ENCODE measurements at places on chromosomes 16 and 17.
A peak's percentile ranks its signal among the peaks of the same experiment; 100 is the strongest.

DNA sequence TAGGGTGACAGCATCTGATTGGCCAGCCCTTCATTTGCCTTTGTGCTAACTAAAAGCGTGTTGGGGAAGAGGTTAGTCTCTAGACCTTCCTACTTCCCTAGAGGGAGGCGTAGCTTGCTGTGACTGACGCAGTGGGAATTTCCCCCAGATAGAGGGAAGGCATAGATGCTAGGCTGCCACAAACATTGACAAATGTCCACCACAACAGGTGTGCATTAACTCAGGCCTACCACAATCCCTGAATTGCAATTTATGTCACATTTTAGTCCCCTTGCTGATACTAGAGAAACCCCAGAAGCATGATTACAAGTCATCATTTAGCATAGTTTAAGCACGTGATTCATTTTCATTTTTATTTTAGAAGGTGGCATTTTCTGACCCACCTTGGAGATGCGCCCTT is 76.3 kb upstream of the WSB1 start:
- no peak for DNase-seq

GRCh38 chr17:30379303-30379902 is 676 bp downstream of the CPD start:
- peak; percentile 31 for DNase-seq

- no peak for DNase-seq
Measured at GRCh38 chr17:70100983-70101382, 26.0 kb downstream of the KCNJ16 start.

GRCh38 chr17:56373981-56374833 is 219.3 kb upstream of the NOG start:
- DNase-seq, result no peak

DNA sequence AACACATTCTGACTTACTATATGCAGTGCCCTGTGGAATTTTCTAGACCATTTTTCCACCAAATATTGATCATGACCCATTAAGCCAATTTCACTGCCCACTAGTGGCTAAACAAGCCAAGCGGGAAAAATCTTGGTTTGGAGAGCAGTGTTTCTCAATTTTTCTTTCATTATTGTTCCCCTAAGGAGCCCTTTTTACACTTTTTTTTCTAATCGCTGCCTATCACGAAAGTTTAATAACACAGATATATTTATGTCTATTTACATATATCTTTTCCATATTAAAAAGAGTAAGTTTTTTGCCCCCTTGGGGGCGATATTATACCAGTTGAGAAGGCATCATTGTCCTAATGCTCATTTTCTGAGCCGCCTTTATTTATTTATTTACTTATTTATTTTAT is 10.8 kb upstream of the TLCD3B start:
- no peak for DNase-seq

DNA sequence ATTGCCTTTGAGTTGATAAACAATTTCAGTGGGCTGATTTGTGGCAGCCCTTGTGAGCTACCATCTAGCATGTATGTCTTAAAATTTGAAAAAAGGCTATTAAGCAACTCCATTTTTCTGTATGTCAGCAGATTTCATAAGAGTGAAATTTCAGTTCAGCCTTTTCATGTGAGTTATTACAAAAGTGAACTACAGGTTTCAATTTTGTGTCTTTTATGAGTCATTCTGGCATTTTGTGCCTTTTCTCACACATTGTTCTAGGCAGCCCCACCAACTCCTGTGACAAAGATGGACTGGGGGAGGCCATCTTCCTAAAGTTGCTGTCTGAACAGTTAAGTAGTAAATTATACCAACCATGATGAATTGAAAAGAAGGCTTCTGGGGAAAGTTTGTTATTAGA is 52.1 kb downstream of the USP10 start:
- DNase-seq, result no peak

- DNase-seq, result no peak
Measured at GRCh38 chr17:32701871-32702270, 175.1 kb downstream of the MYO1D start.

DNA sequence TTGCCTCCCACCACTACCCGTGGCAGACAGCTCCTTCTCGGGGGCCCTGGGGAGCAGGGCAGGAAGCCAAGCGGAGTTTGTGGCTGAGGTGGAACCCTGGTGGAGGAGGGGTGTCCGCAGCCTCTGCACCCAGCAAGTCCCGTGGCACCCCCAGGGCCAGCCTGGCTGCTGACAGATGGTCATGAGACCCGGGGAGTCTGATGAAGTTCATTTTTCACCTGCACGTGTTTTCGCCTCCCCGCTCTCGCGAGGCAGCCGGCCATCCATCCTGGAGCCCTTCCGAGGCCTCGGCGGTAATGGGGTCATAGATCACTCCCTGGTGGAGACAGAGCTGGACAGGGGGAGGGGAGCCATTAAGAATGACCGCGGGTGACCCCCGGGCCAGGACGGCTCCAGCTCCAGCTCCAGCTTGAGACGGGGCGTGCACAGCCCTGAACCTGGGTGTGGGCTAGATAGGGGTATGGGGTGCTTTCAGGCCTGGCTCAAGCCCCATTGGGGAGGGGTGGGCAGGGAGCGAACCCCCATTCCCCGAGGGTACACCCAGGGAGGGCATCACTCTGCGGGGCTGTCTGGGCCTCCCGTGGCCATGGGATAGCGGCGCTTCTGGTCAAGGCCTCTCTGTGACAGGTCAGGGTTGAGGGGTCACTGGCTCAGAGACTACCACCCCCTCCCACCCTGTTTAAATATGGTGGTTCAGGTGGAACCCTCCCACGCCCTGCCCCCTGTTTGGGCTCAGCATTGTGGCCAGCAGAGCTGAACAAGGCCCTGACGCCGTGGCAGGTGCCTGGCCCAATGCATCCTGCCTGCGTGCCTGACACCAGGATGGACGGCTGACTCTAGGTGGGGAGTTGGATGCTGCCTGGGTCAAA is 227.4 kb upstream of the GSE1 start:
- DNase-seq, result no peak

DNA sequence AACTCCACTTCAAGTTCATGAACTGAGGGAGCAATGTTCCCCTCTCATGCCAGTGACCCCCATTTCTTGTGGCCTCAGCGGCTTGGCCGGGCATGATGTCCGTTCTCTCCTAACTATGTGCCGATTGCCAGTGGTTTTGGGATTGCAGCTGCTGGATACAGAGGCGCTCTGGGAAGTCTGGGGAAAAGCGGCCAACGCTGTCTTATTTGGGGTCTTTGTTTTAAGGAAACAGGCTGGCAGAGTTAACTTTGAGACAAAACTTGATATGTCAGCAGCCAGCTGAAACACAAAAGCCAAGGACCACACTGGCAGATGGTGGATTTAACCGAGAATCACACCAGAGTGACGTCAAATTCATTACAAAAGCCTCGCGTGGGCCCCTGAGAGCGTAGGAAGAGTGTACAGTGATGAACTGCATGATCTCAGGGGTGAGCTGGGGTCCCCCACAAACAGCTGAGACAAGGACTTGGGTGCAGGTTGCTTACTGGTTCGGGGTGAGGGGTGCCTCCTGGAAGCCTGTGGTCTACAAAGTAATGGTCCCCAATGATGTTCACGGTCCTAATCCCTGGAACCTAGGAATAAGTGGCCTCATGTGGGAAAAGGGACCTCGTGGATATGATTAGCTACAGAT is 180.4 kb downstream of the IRF8 start:
- no peak for DNase-seq

DNA sequence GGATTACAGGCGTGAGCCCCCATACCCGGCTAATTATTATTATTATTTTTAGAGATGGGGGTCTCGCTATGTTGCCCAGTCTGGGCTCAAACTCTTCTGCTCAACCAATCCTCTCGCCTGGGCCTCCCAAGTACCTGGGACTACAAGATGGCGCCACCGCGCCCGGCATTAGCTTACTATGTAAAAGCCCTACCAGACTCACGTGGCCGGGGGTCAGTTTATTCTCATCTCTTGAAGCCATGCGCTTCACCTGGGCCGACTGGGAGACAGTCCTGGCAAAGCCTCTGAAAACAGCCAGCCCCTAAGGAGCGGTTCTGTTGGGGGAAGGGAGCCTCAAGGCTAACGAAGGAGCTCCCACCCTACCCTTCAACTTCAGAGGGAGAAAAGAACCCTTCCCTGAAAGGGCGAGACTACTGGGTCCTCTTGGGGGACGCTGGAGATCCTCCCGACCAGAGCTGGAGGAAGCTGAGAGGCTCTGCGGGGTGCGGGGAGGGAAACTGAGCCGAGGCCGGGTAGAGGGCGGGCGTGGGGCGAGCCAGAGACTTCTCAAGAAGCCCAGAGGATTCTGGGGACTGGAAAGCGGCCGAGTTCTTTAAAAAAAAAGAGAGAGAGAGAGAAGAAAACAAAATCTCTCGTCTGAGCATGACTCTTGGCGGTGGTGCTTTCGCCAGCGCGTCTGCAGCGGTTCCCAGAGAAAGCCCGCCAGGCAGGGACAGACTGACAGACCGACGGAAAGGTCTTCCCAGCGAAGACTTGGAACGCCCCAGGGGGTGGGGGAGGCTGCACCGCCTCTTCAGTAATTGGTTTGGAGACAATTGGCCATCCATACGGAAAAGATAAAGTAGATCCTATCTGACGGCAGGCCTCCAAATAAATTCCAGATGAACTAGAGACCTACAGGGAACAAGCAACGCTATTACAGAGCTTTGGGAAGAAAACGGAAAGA is 5.6 kb upstream of the TUBG2 start:
- DNase-seq, result peak; percentile 83

GRCh38 chr17:19273731-19274130 is 36.6 kb downstream of the EPN2 start:
- no peak for DNase-seq

GRCh38 chr16:80806927-80807340 is 2.5 kb upstream of the CDYL2 start:
- no peak for DNase-seq

- peak; percentile 36 for DNase-seq
Measured at GRCh38 chr17:65925606-65926307, 266.2 kb downstream of the CEP112 start.

GRCh38 chr17:13952009-13952750 is 117.1 kb upstream of the COX10 start:
- no peak for DNase-seq

DNA sequence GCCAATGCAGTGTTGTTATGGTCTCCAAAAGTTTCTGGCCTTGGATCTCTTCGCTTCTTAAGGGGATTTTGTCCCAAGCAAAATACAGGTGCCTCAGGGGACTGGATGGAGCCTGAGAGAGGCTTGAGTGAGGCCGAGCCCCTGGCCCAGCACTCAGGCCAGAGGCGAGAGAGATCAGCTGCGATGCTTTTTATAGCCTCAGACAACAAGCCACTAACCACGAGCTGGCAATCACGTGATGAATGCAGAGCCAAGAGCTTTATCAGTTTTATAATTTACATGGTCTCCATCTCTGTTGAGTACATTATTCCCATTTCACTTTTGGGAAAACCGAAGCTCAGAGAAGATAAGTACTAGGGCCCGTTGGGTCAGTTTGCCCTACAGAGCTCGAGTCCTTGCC is 360.0 kb upstream of the CDH5 start:
- no peak for DNase-seq

- no peak for DNase-seq
Measured at GRCh38 chr17:41710472-41711090, 1.6 kb upstream of the GAST start.
